ENCODE measurements at places on chromosomes 4 and X.
A peak's percentile ranks its signal among the peaks of the same experiment; 100 is the strongest.

GRCh38 chr4:113587156-113587555 is 174.4 kb downstream of the CAMK2D start:
- no peak for DNase-seq

GRCh38 chrX:99901091-99901490 is 509.0 kb downstream of the PCDH19 start:
- no peak for DNase-seq

GRCh38 chrX:101385795-101386541 is at the start of gene BTK:
Gene BTK (minus strand): TSS chrX:101386191. CDS start chrX:101375284, 10,907 bp downstream.
- peak; percentile 61 for DNase-seq

DNA sequence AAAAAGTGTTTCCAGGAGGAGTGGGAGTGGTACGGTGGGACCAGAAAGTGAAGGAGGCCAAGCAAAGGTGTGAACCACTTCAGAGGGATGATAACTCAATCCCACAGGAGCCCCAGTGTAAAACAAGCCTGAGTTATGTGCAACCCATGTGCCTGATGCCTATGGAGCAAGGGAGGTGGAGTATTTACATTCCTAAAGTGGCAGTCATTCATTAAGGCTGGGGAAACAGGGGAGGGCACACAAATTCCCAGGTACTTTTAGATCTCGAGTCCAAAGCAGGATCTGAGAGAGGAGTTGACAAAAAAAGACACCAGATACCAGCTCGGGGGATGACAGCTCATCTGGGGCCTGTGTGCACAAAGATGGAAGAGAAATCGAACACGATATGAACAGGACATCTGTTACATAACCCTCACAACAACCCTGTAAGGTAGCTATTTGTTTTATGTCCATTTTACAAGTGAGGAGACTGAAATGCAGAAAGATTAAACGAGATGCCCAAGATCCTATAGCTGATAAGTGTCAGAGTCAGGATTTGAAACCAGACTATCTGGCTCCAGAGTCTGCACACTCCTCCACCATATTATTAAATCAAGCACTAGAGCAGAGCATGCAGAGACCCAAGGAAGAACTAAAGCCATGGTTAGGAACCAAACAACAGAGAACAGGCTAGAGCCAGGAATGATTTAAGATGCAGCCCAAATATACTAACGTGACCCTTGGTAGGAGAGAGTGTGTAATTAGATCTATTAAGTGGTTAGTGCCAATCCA is 91.9 kb upstream of the MAPK10 start:
- no peak for DNase-seq

DNA sequence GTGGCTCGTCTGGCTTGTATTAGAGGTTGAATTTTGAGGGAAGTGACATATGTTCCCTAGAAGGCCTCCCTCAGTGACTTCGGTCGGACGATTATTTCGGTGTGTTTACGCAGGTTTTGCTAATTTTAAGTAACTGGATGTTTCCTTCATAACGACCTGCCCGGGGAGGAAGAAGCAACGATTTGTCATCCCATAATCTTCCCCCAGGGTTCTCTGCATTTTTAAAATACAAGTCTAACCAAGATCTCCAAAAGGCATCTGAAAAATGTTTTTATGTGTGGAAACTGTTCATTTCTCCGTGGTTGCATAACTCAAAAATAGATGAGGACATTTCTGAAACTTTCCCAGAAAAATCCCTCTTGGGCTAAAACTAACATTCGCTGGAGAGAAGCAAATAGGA is 195.4 kb downstream of the SHOX start:
- no peak for DNase-seq
